ENCODE measurements at places on chromosomes 11 and 22.

DNA sequence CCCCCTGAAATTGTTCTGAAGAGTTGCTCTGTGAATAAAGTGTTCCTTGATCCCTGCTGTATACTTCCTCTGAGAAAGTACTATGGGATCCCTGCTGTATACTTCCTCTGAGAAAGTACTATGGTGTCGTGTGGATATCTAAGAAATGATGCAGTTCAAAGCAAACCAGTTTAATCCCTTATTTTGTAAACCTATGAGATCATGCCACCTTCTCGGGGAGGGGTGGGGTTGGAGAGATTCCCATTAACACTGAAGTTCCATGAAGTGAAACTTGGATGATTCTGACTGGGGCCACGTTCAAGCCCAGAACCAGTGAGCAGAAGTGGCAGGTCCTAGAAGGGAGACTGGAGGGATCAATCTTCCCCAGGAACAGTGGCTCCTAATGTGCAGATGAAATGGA, 13.0 kb upstream of the TP53AIP1 start:
- no peak for DNase-seq

GRCh38 chr22:28992565-28993356, 68.9 kb downstream of the C22orf31 start:
- DNase-seq: no peak

- peak; percentile 27 for DNase-seq
Measured at GRCh38 chr11:18367431-18367830, 26.9 kb upstream of the LDHA start.

GRCh38 chr11:83249445-83249844, 36.7 kb downstream of the CCDC90B start:
- no peak for DNase-seq

GRCh38 chr11:73652046-73652730, 5.8 kb downstream of the PLEKHB1 start:
- DNase-seq: no peak

- no peak for DNase-seq
Measured at GRCh38 chr11:126525702-126526101, 170.2 kb downstream of the ST3GAL4 start.

DNA sequence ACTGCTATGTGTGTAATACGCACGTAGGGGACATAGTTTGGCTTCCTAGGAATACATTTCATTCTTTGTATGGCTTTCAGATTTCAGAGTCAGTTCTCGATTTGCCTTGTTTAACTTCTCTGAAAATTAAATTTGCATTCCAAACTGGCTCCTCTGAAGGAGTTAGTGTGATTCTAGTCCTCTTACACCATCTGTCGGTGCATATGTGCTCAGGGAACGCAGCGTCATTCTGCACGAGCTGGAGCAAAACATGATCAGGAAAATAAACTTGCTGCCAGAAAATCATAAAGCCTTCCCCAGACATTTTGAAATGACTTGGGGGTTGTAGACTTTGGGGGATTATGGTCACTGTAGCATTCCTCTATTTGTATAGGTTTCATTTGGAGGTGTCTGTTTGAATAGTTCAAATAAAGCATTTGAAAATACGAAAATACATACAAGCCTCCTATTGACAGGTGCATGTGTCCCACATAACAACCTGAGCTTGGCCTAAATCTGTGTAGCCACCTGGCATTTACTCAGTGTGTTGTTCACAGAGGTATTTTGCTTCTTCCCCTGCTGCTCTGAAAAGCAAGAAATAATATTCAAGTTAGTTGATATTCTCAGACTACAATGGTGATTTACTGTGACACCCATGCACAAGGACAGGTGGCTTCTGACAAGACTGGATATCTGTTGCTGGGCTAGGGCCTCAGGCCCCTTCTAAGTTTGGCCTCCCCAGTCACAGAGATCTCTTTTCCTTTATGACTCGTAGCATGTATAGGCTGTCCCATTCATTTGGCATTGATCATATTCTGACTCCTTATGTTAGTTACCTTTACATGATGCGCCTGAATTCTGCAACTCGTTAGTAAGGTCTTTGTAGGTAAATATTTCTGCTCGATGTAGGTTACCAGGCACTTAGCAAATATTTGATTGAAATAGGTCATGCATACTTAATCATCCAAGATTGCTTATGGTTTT, 81.6 kb upstream of the SORL1-AS1 start:
- DNase-seq: peak; percentile 50

- DNase-seq: peak; percentile 79
Measured at GRCh38 chr11:73321604-73322381, 13.7 kb downstream of the ARHGEF17 start.

DNA sequence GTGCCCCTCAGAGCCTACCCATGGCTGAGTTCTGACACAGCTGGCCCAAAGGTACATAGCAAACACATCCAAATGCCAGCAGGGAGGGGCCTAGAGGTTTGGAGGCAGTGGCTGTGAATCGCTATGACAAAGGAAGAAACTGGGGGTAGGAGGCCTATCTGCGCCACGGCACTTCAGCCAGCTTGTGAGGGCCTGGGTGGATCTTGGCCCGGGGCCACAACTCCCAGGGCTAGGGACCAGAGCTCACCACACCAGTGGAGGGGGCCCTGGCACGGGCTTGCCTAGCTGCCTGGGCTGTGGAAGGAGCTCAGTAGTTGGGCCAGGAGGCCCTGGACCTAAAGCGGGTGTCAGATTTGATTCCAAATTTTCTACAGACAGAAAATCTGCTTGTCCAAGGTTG, 9.4 kb upstream of the NAP1L4 start:
- no peak for DNase-seq

- no peak for DNase-seq
Measured at GRCh38 chr22:43541462-43542407, 129.9 kb downstream of the MPPED1 start.

DNA sequence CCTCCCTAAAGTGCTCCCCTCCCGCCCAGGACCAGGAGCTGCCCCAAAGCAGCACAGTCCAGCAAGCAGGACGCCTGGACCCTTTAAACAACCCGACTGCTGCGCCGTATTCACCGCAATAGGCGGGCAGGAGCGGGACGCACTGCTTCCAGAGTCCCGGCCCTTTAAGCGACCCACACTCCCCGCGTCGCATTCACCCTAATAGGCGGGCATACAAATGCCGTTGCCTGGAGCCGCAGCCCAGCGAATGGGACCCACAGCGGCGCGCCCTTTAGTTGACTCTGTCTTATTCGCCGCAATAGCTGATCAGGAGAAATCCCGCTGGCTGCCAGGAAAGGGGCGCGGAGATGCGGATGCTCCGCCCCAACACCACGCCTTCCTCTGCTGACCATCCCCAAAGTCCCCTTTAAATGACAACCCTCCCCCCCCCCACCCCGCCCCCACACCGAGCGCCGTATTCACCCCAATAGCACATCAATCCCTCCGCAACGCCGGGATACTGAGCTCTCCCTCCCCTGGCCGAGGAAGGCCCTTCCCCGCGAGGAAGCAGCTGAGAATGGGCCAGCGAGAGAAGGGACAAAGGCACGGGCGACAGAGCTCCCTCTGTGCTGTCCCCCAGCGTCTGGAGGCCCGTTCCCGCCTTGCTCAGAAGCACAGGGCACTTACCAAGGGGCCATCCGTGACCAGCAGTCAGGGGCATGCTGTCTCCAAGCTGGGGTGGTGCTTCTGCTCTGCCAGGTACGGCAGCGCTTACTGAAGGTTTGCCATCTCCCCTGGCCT, 4.7 kb downstream of the OSBPL5 start:
- DNase-seq: peak; percentile 94

GRCh38 chr22:27435844-27436576, 365.5 kb downstream of the MN1 start:
- peak; percentile 60 for DNase-seq

DNA sequence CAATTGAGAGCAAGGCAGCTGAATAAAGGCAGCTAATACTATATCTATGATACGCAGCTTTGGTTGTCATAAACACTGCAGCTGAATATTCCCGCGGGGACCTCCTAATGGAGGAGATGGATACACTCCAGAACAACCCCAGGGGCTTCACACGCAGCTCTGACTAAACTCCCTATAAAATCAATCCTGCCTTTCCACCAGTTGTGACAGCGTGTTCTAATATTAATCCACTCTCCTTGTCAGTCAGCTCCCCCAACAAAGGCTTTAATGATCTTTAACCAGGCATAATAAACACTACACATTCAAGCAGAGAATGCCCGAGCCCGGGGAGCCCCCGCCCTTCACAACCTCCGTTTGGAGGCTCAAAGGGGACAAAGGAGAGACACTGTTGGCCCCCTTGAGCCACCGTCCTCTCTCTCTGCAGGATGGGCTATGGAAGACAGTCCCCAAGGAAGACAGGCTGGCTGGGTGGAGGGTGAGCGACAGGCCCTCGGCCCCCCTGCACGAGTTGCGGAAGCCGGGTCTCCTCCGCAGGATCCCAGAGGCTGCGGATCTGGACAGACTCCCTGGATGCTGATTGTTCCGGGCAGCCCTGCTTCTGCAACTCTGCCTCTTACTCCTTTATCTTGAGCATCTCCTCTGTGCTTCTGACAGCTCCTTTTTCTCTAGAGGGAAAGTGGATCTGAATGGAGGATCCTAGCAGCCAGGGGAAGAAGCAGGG, 565.2 kb downstream of the BUD13 start:
- no peak for DNase-seq

- no peak for DNase-seq
Measured at GRCh38 chr11:20037396-20038153, 122.7 kb downstream of the DBX1 start.

GRCh38 chr22:46795140-46795539, 32.7 kb downstream of the TBC1D22A start:
- no peak for DNase-seq

DNA sequence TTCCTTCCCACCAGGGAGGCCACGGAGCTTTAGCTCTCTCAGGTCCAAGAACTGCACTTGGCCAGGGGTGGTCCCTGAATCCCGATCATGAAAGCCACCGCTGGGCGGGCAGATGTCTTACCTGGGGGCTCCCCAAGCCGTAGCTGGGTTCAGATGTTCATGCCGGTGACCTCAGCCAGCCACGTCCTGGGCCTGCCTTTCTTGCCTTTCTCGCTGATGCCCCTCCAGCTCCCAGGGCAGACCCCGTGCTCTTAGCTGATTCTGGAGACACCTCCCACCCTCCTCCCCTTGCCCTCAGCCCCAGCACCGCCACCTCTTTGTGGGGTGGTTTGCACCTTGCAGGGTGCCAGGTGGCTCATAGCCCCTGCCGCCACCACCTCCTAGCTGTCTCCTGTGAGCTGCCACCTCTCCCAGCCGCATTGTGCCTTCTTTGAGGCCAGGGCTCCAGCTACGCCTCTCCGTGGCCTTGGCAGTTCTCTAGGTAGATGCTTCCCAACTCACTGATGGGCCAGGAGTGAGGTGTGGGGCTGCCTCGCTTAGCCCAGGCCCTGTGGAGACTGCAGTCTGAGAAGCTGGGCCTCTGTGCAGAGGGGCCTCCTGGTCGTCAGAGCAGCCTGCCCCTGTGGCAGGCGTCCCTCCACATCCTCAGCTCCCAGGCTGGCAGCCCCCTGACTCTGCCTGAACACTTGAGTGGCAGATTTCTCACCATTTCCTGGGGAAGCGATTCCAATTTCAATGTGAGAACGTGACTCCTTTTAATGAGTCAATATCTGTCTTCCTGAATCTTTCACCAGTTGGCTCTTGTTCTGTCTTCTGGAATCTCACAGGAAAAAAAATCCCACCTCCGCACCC, 97.6 kb upstream of the B3GAT1 start:
- DNase-seq: no peak

DNA sequence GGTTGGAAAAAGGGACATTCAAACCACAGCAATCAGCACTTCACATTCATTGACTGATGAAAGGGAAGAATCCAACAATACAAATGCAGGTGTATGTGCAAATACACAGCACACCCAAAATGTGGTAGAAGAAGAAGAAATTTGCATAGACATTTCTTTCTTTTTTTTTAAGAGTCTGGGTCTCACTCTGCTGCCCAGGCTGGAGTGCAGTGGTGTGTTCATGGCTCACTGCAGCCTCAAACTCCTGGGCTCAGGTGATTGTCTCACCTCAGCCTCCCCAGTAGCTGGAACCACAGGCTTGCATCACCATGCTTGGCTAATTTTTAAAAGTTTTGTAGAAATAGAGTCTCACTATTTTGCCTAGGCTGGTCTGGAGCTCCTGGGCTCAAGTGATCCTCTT, 21.9 kb downstream of the CARS1 start:
- no peak for DNase-seq

- peak; percentile 81 for DNase-seq
Measured at GRCh38 chr11:8649361-8649760, 33.1 kb downstream of the TRIM66 start.

GRCh38 chr11:1943576-1943975, 3.6 kb upstream of the MRPL23 start:
- DNase-seq: no peak

- no peak for DNase-seq
Measured at GRCh38 chr11:57458060-57458409, 2.3 kb upstream of the RTN4RL2 start.

- no peak for DNase-seq
Measured at GRCh38 chr11:105713696-105714095, 103.8 kb downstream of the GRIA4 start.

GRCh38 chr11:66820901-66821300, 22.3 kb upstream of the RCE1 start:
- no peak for DNase-seq

GRCh38 chr22:28046100-28046499, 127.0 kb upstream of the PITPNB start:
- no peak for DNase-seq

DNA sequence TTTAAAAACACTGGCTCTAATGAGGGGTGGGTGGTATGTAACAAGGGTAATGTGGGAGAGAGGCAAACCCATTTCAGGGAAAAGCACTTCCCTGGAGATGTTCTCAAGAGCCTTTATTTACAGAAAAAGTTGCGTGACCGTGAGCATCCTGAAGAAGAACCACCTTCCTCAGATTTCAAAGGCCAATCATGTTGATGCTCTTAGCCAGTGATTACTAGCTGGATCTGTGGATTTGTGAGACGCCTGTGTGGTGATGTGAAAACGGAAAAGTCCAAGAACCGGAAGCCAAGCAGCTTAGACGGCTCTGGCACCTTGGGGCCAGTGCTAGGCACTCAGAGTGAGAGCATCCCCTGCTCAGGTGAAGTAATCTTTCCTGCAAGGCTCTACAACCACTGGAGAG, 12.6 kb upstream of the UBASH3B start:
- DNase-seq: no peak

- DNase-seq: no peak
Measured at GRCh38 chr11:230431-230830, 5.7 kb downstream of the SIRT3 start.

DNA sequence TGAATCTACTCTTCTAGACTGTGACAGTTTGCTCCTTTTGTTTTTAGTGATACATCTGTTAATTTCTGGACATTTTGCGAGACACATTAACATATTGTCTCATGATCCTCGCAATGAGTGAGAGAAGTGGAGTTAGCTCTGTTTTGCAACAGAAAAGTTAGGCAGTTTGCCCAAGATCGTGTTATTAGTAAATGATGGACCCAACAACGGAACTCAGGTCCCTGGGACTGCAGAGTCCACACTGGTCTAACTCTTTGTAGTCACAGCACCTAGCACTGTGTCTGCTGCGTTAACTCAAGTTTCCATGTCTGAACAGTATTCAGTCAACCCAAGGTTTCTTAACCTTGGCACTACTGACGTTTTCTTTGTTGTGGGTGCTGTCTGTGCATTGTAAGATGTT, 3.2 kb downstream of the DEPDC7 start:
- no peak for DNase-seq

GRCh38 chr11:67492801-67493547, 10.1 kb downstream of the AIP start:
- no peak for DNase-seq
